ENCODE measurements at places on chromosomes 11 and 22.

GRCh38 chr11:110972640-110973039, 260.4 kb upstream of the ARHGAP20 start:
- no peak for DNase-seq

DNA sequence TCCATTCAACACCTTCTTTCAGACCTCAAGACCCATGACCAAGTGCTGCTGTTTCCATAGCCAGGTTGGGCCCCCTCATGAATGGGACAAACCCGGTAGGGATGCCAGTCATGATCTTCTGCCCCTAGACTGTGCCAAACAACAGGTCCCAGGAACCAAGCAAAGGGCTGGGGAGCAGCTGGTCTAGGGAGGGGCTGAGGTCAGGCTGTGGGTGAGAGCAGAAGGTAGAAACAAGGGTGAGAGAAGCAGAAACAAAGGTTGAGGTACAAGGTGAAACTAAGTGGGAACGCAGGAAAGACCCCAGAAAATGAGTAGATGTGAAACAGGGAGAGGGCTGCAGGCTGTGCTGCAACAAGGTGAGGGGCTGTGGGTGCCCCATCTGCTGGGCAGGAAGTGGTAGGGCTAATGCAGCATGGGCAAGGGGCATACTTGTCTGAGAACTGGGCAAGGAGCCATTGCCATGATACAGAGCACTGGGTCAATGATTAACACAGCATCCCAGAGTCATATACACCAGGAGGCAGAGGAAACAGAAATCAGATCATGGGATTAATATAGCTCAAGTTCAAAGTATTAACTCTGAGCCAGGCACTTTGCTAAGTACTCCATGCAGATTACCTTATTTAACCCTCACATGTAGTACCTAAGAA, 45.9 kb downstream of the SLC1A2 start:
- no peak for DNase-seq

- DNase-seq, result no peak
Measured at GRCh38 chr11:16242806-16243205, 113.5 kb downstream of the SOX6 start.

DNA sequence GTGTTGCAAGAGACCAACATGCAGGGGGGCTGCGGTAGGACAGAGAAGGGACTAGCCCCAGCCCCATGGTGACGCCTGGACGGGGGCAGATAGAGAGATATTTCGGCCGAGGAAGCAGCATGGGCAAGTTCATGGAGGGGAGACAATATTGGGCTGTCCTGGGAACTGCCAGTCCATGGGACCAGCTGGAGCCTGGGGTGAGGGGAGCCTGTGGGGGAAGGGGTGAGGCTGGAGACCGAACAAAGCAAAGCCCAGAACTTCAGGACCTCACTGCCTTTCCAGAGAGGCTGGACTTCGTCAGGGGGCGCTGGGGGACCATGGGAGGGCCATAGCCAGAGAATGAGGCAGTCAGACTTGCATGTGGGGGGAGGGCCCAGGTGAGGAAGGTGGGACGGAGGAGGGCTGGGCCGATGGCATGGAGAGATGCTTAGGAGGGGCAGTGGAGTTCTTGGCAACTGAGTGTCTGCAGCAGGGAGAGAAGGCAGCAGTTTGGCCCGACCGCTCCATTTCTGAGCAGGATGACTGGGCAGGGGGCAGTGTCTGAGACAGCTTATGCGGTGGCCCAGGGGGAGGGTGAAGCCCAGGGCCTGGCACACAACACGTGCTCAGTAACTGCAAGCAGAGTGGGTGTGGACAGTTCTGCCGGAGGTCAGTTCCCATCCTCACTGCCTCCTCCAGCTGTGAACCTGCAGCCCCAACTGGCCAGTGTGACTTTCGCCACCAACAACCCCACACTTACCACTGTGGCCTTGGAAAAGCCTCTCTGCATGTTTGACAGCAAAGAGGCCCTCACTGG, 712 bp downstream of the UPK3A start:
- DNase-seq, result no peak

DNA sequence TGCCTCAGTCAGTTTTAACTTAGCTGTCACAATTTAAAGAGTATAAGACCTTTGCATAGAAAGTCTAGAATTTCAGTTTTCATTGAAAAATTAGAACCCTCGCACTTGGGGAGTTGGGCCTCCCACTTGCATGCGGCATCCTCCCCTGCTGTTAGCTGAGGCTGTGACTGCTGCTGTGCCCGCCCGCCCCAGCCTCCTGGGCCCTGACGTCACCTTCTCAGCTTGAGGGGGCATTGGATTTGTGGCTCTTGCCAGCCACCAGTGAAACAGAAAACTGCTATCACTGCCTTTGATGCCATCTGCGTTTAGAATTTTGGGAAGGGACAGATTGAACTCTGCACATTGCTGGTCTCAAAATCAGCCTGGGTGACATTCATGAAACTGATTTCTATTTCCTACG, 108.7 kb downstream of the CTTN start:
- DNase-seq, result no peak

DNA sequence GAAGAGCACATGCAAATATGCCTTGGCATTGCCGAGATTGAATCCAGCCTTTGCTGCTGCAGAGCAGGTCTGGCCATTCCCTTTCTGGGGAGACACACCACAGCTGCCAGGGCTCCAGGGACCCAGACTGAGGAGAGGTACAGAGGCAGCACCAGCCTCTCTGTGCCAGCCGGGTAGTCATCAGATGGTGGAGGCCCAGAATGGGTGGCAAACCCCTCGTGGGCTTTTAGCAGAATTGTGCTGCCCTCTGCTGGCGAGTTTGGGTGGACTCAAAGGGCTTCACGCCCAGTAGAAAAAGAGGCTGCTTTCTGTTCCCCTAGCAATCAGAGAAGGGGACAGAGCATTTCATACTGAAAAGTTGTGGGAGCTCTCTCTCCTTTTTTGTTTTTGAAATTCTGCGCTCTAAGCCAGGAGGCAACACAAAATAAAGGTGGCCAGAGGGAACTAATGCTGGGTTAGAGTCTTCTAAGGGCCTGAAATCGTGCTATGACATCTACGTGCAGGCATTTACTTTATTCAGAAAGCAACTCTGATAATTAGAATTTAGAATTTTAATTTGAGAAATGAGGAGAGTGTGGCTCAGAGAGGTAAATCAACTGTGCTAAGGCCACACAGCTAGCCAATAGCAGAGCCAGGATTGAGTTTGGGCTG, 158.8 kb upstream of the NAV2 start:
- peak; percentile 87 for DNase-seq

- DNase-seq, result no peak
Measured at GRCh38 chr22:19998991-19999820, 17.4 kb downstream of the ARVCF start.

DNA sequence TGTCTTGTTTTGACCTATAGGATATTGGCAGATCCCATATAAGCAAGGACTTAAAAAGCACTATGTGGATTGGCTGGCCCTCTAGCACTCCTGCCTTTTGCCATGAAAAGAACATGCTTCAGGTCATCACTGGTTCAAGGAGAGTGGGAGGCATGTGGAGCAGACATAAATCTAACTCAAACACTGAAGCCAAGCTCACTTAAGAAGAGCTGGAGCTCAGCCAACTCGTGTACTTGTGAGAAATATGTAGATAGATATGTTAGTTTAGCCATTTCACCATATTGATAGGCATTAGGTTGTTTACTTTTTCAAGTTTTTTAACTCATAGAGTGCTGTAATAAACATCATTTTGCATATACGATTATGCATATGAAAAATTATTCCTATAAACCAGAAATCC, 19.9 kb upstream of the BBOX1 start:
- no peak for DNase-seq

DNA sequence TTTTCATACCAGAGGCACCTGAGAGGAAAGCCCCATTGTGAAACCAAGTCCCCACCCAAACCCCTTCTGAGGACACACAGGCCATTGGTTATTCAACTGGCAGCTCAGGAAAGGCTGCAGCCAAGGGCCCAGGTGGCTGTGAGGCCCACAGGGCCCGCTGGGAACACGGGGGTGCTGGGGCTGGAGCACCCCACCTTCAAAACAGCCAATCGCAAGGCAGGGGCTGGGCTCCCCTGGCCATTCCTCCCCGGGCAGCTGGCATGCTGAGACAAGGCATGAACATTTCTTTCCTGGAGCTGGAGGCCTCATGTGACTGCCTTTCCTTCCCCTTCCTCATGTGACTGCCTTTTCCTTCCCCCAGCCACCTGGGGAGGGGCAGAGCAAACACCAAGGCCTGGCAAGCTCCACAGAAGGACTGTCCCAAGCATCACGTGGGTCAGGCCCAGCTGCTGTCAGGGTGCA, 76.9 kb downstream of the PIWIL3 start:
- DNase-seq, result no peak

DNA sequence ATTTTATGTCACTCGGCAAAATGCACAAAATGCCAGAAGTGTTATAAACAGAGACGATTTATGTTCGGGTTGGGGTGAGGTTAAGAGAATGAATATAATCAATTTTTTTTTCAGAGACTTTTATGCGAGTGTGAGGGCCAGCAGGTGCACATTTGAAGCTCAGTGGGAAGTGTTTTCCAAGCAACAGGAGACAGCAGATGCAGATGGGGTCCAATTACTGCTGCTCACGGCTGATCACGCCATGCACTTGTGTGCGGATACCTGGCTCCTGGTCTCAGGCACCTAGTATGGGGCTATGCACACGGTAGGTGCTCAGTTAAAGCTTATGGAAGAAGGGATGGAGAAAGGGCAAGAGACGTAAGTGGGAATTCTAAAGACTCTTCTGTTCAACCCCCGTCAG, 249.1 kb downstream of the MIAT start:
- no peak for DNase-seq

Data from activated CD4-positive, alpha-beta T cell treated with anti-CD3 and anti-CD28 coated beads for 48 hours (primary cell).